Neural cell (in vitro differentiated cells): ENCODE measurements at places on chromosomes 16 and 17. TPM values are rescaled to one million over a fixed set of nuclear protein-coding genes. Genes with fewer than 3 reads are reported as not detected.

The BAHCC1 gene
- 12.4 and 14.2 TPM in 2 replicates for polyA plus RNA-seq

The HCRT gene
- polyA plus RNA-seq, result not detected in 2 replicates

The TP53TG3F gene
- not detected in 2 replicates for polyA plus RNA-seq

The CETP gene
- not detected in 2 replicates for polyA plus RNA-seq

The OR4D2 gene
- polyA plus RNA-seq, result not detected in 2 replicates

The RHBDL1 gene
- 7.2 and 10.8 TPM in 2 replicates for polyA plus RNA-seq

The NEUROD2 gene
- not detected in 2 replicates for polyA plus RNA-seq

The MYL11 gene
- polyA plus RNA-seq, result not detected in 2 replicates

The P2RX1 gene
- polyA plus RNA-seq, result not detected in 2 replicates

The HS3ST3A1 gene
- polyA plus RNA-seq, result 0.56 TPM in 1 of 2 replicates, not detected in the other

The COPZ2 gene
- not detected in 2 replicates for polyA plus RNA-seq

The C17orf78 gene
- polyA plus RNA-seq, result not detected in 2 replicates

The AP1G1 gene
- polyA plus RNA-seq, result 57.1 and 62.2 TPM in 2 replicates

The KCNJ18 gene
- polyA plus RNA-seq, result not detected in 2 replicates

The ST6GALNAC1 gene
- polyA plus RNA-seq, result not detected in 2 replicates

The TRIM72 gene
- polyA plus RNA-seq, result 0.05 TPM in 1 of 2 replicates, not detected in the other

The GSG1L gene
- 0.85 TPM in 1 of 2 replicates, not detected in the other for polyA plus RNA-seq

The PYDC1 gene
- polyA plus RNA-seq, result not detected in 2 replicates

The CPHXL2 gene
- not detected in 2 replicates for polyA plus RNA-seq

The SKAP1 gene
- 0.63 TPM in 1 of 2 replicates, not detected in the other for polyA plus RNA-seq

The VKORC1 gene
- 103 and 105 TPM in 2 replicates for polyA plus RNA-seq

The SLC5A11 gene
- polyA plus RNA-seq, result not detected in 2 replicates

The KRT33A gene
- polyA plus RNA-seq, result not detected in 2 replicates

The FTO gene
- polyA plus RNA-seq, result 80.1 and 83.0 TPM in 2 replicates

The ANKS4B gene
- not detected in 2 replicates for polyA plus RNA-seq

The HBA2 gene
- polyA plus RNA-seq, result not detected in 2 replicates

The SLC16A13 gene
- 0.90 TPM in 1 of 2 replicates, not detected in the other for polyA plus RNA-seq
